ENCODE measurements at places on chromosomes 3 and 15. TPM values are rescaled to one million over a fixed set of nuclear protein-coding genes. Genes with fewer than 3 reads are reported as not detected.

DNA sequence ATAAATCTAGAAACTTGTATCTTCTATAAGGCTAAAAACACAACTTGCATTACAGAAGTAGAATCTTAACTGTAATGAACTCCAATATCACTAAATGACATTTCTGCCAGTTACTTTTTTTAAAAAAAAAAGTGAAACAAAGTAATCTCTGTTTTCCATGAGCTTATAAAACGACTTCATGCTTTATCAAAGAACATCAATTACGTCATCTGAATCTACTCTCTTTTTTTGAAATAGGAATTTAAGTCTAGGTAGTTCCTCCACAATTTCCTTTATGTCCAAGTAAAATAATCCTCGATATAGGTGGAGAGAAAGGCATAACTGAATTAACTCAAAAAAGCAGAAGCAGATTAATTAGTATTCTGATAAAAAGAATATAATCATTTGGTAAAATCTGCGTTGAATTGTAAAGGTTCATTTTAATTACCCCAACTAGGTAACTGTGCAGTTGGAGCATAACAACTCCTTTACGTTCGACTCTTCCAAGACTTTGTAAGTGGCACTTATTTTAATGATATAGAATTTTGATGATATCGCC, 1.4 kb downstream of the UACA start:
- no peak for ATAC-seq

DNA sequence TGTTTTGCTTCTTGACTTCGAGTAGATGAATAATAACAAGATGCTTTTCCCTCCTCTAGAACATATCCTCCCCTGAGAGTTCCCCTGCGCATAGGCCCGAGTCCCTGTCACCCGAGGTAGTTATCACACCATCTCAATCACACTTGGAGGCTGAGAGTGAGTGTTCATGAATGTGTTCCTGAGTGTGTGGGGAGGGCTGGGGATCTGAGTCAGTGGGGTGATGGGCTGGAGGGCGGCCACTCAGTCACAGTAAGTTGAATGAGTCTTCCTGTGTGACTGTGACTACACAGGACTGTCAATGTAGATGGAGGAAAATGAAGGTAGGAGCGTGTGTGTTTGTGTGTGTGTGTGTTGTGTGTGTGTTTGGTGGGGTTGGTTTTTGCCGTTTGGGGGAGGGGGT, 71.0 kb downstream of the SETD5 start:
- no peak for ATAC-seq

DNA sequence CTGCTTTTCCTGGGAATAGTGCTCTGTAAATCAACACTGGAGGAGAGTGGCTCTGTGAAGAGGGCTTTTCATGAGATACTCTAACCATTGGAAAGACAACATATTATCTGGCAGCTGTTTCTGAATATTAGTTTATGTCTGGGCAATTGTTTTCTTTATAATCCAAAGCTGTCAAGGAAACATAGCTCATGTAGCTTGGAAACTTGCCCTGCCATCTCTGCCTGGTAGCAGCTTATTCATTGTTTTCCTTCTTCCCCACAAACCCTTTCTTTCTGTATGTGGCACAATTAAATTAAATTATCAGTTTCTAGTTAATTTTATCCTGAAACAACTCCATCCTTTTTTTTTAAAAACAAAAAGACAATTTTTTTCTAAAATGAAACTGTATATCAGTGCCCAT, 160.0 kb downstream of the EDEM1 start:
- no peak for ATAC-seq

DNA sequence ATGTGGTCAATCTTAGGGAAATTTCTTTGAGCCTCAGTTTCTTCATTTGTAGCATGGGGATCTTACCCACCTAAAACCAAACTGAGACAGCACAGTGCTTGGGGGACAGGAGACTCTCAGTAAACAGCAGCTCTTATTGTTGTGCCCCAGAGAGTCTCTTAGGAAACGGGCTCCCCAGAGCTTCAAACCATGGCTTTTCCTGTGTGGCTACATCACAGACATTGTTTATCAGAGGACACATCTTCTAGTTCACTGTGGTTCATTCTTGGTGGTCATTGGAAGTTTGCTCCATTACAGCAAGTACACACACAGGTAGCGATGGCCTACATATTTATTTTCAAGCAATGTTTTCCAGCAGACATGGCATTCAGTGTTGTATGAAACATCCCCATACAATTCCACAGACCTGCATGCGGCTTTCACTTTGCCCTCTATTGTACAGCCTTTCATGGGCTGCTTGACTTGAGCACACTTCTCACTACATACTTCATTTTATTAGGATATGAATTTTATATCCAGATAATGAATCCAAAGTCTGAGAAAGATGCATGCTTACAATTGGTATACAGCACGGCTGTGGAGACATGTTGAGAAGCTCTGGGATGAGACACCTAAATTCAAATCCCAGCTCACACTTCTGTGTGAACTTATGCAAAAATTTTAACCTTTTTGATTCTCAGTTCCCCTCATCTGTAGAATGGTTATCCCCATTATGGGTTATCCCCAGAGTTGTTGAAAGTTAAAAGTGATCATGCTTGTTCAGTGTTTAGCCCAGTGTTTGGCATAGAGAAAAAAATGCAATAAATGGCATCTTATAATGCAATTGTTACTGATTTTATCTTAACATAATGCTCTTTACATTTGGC, 84.8 kb upstream of the ICE2 start:
- no peak for ATAC-seq

DNA sequence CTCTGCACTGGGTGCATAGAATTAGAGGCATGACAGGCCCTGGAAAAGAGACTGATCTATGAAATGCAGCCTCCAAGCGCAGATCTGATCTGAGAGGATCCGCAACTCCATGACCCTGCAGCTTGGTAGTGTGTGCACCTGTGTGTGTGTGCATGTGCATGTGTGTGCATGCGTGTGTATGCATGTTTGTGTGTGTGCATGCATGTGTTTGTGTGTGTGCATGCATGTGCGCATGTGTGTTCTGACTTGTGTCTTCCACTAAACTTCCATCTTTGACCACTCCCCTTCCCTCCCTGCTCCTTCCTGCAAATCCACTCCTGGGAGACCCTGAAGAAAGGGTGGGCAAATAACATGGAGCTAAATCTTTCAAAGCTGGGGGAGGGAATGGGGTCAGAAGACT, 256.9 kb downstream of the PLCL2 start:
- ATAC-seq = no peak

DNA sequence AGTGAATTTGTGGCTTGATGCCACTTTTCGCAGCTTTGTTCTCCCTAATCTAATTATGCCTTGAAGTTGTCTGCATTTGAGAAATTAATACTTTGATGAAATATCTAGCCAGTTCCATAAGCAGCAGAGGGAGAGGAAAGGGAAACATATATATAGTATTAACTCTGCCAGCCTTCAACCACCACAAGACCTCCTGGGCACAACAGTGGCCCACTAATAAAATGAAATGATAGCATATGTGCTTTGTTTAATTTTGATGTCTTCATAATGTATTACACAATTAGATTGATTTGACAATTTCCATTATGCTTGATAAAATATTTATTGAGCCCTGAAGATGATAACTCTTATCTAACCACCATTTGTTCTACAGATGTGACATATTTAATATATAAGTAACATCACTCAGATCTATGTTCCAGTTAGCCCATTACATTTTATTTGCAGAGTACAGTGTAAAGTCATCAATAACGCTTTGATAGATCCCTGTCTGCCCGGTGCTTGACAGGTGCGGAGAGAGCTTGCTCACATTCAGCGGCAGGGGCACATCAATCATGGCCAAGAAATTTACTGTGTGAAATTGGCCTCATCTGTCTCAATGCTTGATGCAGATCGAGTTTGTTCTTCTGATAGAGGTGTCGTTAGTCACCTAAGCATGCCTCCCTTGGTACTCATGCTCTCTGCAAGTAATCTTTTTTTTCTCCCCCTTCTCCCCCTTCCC, 187.4 kb downstream of the MECOM start:
- peak; percentile 52 for ATAC-seq

DNA sequence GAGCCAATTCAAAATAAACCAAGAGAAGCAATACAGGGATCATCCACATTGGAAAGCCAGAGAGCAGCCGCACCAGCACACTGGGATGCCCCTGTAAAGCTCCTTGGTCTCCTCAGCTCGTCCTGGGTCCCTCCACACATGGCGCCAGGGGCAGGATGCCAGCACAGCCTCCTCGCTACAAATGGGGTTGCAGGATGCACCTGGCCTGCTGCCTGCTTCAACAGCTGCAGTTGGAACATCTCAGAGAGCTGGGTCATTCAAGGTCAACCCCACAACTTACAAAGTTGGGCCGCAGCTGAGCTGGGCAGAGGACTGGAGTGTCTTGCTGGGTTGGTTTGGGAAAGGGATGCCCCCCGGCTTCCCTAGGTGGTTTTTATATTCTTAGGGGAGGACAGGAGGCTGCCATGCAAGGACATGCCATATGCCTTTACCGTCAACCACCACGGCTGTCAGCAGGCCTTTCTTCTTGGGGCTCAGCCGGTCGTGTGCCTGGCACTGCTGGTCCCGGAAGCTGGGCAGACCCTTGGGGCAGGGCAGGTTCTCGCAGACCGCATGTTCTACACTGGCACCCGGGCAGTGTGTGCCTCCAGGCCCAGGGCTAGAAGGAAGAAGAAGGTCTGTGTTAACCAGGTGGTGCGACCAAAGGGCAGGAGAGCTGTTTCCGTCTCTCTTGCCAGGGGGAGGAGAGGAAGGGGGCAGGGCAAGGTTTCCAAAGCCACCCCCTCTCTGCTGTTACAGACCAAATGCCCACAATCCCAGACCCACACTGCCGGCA, 225.2 kb downstream of the ADAMTS17 start:
- ATAC-seq = no peak

DNA sequence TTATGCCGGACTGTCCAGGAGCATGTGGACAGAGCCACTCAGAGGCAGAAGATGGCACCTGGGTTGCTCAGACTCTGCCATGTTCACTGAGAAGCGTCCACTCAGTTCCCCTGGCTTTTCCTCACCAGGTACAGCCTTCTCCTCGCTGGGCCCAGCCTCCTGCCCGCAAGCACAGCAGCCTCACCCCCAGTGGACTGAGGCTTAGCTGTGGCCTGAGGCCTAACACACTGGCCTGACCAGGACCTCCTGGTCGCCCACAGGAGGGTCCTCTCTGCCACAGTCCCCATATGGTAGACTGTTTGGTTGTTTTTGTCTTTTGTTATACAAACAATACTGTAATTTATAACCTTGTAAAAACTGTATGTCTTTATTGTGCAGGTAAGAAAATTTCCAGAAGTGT, 15.5 kb downstream of the HTR3C start:
- ATAC-seq = no peak

GRCh38 chr3:132406587-132406986, 10.7 kb upstream of the DNAJC13 start:
- no peak for ATAC-seq

DNA sequence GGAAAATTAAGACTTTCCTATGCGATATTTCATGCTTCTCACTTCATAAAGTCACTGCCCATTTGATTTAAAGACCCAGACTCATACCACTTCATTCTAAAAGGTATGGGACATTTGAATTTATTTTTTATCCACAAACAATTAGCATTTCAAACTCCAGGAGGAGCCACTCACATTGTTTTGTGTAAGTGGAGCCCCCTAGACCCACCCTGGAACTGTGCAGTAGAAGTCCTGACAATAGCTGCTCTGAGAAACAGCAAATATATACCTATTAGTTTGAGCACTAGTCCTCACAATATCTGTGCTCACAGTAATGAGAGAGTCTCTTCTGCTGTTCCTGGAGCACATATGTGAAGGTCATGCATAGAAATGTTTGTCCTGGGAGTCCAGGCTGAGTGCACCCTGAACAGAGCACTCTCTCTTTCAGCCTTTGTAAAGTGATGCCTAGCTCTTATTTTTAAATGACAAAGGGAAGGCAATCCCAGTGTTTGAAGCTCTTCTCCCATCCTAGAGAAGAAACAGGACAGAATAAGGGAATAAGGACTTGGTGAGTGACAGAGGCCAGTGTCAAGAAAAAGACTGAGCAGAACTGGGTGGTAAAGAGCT, 127.5 kb upstream of the STRIT1 start:
- ATAC-seq = no peak

DNA sequence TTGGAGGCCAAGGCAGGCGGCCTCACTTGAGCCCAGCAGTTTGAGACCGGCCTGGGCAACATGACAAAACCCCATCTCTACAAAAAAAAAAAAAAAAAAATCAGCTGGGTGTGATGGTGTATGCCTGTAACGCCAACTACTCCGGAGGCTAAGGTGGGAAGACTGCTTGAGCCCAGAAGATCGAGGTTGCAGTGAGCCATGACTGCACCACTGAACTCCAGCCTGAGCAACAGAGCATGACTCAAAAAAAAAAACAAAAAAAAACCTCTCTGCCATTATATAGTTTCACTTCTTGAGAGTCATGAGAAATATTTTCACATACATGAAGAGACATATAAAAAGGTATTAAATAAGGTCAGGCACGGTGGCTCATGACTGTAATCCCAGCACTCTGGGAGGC, 45.9 kb upstream of the CP start:
- ATAC-seq = no peak

- peak; percentile 71 for ATAC-seq
These were observed 70.7 kb downstream of the C3orf70 start for GRCh38 chr3:185082149-185082548.

GRCh38 chr3:168459226-168459784, 363.6 kb upstream of the GOLIM4 start:
- no peak for ATAC-seq

GRCh38 chr3:142858043-142858442, 30.8 kb downstream of the PCOLCE2 start:
- ATAC-seq = no peak

GRCh38 chr3:61111825-61112224, 139.4 kb downstream of the FHIT start:
- ATAC-seq = peak; percentile 65

DNA sequence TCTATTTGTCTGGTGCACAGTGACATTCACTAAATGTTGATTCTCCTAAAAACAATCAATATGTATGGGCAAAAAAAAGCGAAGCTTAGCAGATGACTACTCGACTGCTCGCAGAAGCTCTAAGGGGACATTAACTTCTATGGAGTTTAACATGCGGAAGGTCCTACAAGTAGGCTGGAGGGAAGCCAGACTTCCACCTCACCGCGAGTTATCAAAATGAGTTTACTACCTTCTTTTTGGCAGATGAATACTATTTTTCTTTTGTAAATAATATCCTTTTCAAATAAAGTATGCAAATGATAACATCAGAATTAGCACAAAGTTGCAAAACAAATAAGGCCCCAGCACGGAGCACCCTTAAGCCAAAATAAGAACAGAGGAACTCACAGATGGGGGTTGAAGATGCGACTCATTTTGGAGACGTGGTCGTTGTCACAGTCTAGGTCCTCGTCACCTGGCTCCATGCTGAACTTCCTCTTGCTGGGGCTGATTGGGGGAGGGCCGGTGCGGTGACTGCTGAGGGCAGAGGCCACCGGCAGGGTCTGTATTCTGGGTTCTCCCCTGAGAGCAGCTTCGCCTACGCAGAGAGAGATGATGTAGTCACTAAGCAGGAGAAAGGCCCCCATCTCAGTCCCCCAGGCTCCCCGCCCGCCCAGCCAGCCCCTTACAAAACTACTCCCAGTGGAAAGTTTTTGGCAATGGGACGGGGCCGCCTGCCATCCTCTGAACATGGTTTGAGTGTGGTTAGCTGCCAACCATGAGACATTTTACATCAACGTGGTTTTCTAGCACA, 42.1 kb downstream of the VGLL4 start:
- ATAC-seq = no peak

The OR5H15 gene
- total RNA-seq = not detected

The ACP3 gene
- total RNA-seq = 0.06 TPM

The SNX22 gene
- 3.5 TPM for total RNA-seq

The C3orf22 gene
- total RNA-seq = not detected
